ENCODE measurements at places on chromosomes 2 and 18. TPM values are rescaled to one million over a fixed set of nuclear protein-coding genes. Genes with fewer than 3 reads are reported as not detected.

- DNase-seq, result no peak
- H3K36me3 ChIP-seq, result no peaks in the 10 kb centered on the region
- no peaks in the 10 kb centered on the region for H3K27me3 ChIP-seq
- H3K4me3 ChIP-seq, result no peak overlapping the region
Measured at GRCh38 chr2:191045141-191045540, 31.2 kb upstream of the STAT1 start.

DNA sequence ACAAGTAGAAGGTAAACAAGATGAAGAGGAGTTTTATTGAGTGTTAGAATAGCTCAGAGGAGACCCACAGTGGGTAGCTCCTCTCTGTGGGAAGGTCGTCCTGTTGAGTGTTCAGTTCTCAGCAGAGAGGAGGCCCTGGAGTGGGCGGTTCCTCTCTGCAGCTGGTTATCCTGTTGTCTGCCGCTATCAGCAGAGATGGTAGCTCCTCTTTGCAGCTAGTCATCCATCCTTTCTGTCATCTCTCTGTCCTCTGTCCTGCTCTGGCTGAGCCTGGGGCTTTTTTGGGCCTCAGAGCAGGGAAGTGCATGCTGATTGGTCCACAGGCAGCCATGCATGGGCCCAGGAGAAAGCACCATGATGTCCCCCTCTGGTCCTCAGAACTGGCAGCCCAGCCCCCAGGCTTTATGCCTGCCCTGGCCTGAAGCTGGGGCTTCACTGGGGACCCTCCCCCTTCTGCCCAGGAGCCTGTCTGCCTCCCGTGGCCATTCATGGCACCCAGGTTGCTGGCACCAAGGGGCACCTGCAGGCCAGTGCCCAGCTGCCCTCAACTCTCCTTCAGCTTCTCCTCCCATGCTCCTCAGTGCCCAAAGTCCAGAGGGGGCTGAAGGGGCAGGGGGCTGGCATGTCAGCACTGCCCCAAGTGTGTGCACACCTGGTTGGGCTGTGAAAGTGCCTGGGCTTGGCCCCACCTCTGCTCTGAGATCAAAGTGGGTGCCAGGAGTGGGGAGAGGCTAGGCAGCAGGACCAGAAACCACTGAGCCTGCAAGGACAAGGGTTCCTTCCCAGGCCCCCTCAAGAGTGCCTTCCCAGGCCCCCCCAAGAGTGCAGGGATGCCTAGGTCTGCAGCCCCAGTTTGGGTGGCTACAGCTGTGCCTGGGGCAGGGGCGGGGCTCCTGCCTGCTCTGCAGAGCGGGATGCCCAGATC, 98.7 kb downstream of the TWIST2 start:
- peaks cover 25% of the 10 kb centered on the region for H3K27me3 ChIP-seq
- no peak overlapping the region for H3K27ac ChIP-seq
- H3K36me3 ChIP-seq, result no peaks in the 10 kb centered on the region

Gene SEPTIN10
- total RNA-seq, result 2.2 TPM

Gene PPP1CB
- total RNA-seq, result 233 TPM
